ENCODE measurements at places on chromosomes 2 and 18. TPM values are rescaled to one million over a fixed set of nuclear protein-coding genes. Genes with fewer than 3 reads are reported as not detected.

Gene TMEM17
- polyA plus RNA-seq, result not detected

Gene STRADB
- 14.6 TPM for polyA plus RNA-seq

Gene AGFG1
- 28.7 TPM for polyA plus RNA-seq

Gene NT5DC4
- not detected for polyA plus RNA-seq

Gene MC2R
- not detected for polyA plus RNA-seq

DNA sequence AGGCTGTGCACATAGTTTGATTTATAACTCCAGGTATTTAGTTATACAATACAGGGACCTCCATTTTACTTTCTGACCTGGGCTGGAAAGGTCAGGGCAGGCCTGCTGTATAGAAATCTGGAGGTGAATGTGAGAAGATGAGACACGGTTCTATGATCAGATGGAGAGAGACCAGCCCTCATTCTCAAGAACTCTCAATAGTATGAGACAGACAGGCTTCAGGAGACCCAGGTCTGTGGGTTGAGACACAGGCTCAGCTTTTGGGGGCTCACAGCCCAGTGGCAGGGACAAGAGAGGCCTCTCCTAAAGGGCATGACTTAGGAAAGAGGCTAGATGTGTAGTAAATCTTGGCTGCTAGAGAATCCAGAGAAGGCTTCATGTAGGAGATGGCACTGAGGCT, 719 bp upstream of the ATP6V1B1 start:
- no peak for DNase-seq

- no peak for DNase-seq
These were observed 64.0 kb downstream of the INPP4A start for GRCh38 chr2:98508709-98509066.

DNA sequence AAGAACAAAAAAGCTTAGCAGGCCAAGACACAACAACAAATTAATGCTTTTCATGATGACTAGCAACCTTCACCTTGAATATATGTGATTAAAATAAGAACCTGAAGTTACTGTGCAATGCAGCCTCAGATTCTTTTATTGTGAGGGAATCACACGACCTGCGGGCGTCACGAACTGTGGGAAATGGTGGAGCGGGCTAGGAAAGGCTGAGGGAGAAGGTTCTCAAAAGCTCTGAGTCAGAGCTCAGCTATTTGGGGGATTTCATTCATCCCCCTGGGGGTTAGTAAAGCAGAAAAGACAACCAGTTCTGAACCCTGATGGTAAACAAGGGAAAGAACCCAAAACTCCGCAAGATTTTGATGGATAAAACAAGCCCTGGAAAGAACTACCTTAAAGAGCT, 89.3 kb upstream of the NCKAP5 start:
- no peak for DNase-seq

- no peak for DNase-seq
These were observed 21.7 kb downstream of the TMX3 start for GRCh38 chr18:68693091-68693815.

DNA sequence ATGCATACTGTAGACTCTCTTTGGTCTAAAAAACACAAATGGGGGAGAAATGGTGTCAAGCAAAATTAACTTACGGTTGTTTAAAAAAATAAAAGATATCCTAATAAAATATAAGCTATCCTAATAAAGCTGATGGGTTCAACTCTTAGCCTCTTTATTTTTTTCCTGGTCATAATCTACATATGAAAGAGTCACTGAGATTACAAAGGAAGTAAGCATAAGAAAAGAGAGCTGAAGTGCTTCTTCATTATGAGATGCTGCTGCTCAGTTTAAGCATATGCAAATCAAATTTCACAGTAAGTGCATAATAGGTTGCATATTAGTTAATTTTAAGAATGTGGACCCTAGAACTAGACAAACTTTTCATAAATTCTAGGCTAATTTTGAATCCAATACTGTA, 59.9 kb upstream of the DNER start:
- no peak for DNase-seq

GRCh38 chr2:12560618-12561017, 156.1 kb upstream of the TRIB2 start:
- peak; percentile 23 for DNase-seq

GRCh38 chr18:10515456-10515855, 10.4 kb upstream of the NAPG start:
- DNase-seq, result no peak

GRCh38 chr2:120641366-120641771, 94.3 kb upstream of the GLI2 start:
- DNase-seq, result no peak

DNA sequence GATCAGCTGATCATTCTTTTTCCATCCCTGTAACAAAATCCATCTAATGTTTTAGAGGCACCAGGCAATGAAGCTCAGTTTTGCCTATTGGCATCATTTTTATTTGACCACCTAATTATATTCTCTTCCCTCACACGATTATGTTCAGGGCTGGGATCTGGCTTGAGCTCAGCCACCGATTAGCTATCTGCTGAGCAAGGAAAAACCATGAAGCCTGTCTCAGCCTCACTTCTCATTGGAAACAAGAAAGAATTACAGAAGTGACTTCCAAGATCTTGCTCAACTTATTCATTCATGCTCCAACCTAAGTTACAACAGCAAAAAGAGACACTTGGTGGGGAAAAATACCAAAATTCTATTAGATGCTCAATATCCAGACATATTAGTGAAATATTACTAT, 139.0 kb upstream of the SH3BP4 start:
- DNase-seq, result no peak

GRCh38 chr18:64380117-64380516, 231.2 kb upstream of the LINC00305 start:
- peak; percentile 57 for DNase-seq

DNA sequence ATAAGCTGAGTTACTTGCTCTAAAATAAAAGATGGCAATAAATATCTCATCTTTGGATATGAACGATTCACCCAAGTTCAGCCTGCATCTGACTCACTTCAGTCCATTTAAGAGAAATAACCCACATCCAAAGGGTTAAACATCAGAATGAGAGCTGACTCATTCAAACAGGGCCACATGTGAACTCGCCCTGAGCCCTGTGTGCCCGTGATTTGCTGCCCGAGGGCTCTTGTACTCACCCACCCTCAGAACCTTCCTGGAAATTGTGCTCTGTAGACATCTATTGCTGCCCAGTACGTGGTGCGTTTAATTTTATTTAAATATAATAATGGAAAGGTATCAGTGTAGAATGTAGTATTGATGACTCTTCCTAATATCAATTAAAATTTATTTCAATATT, 66.9 kb upstream of the RBM44 start:
- DNase-seq, result no peak
